K562 (cell line): ENCODE measurements at places on chromosomes 16 and 17. TPM values are rescaled to one million over a fixed set of nuclear protein-coding genes. Genes with fewer than 3 reads are reported as not detected.

The KRT40 gene
- not detected in 2 replicates for polyA plus RNA-seq

GRCh38 chr17:47778184-47778635 is 43.4 kb downstream of the OSBPL7 start:
- peaks cover 6% of the 10 kb centered on the region for H3K4me1 ChIP-seq
- H3K27me3 ChIP-seq = peaks cover 34% of the 10 kb centered on the region
- no peak overlapping the region for H3K27ac ChIP-seq

GRCh38 chr17:192666-193425 is 11.4 kb upstream of the DOC2B start:
- DNase-seq = no peak
- no peak overlapping the region for H3K4me3 ChIP-seq

GRCh38 chr17:81566461-81567126 is 14.4 kb upstream of the FAAP100 start:
- H3K36me3 ChIP-seq = peaks cover 98% of the 10 kb centered on the region
- no peak for DNase-seq
- H3K27me3 ChIP-seq = no peaks in the 10 kb centered on the region
- peaks cover 3% of the 10 kb centered on the region; the same call in 1 of the 2 replicates for H3K4me1 ChIP-seq
- H3K27ac ChIP-seq = no peak overlapping the region

DNA sequence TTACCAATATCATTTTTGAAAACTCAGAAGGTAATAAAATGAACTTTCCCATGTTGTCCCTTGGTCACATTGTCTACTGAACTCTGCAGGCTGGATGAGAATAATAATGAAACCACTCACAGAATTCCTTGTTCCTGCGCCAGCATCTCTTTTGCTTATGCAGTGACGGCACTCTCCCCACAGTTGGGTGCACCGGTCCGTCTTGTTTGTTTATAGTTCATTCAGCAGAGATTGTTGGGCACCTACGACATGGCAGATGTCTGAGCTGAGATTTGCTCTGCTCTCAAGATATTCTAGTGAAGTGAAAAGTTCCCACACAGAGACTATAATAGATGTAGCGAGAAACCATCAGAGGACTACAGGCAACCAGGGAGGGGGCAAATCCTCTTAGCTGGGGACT is 375.7 kb upstream of the CDH11 start:
- H3K27ac ChIP-seq = no peak overlapping the region
- H3K27me3 ChIP-seq = no peaks in the 10 kb centered on the region
- H3K4me3 ChIP-seq = no peak overlapping the region
- DNase-seq = no peak

DNA sequence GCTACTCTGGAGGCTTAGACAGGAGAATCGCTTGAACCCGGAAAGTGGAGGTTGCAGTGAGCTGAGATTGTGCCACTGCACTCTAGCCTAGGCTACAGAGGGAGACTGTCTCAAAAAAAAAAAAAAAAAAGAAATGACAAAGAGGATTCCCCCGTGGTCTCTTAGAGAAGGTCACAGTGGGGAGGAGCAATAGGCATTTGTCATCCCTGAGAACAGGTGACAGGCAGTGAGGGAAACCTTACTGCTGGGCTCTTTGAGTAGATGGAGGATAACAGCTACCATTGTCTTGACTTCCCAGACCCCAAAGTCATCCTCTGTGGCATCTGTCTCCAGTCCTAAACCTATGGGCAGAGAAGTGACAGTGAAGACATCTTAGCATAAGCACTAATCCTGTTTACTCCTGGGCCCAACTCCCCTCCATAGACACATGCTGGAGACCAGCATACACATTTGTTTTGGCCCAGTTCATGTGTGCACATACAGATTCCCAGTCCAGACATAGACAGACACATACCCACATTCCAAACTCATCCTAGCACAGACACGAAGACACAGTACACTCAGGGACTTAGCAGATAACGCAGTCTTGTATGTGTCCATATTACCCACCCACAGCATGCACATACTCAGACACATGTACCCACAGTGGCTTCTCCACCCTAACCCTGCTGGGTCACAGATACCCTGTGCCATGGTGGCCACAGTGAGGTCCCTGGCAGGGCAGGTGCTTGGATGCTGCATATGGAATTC is 2.7 kb downstream of the ESRP2 start:
- H3K4me1 ChIP-seq = no peaks in the 10 kb centered on the region
- no peak overlapping the region for H3K4me3 ChIP-seq
- DNase-seq = no peak
- H3K27me3 ChIP-seq = no peaks in the 10 kb centered on the region
- H3K36me3 ChIP-seq = peaks cover 36% of the 10 kb centered on the region; the same call in 2 of the 3 replicates
- H3K27ac ChIP-seq = no peak overlapping the region

The MT1G gene
- polyA plus RNA-seq = 2.8 TPM in 1 of 2 replicates, not detected in the other

The GRAPL gene
- not detected in 2 replicates for polyA plus RNA-seq

- H3K36me3 ChIP-seq = peaks cover 64% of the 10 kb centered on the region
- no peak overlapping the region for H3K27ac ChIP-seq
- no peaks in the 10 kb centered on the region for H3K27me3 ChIP-seq
These were observed 14.2 kb downstream of the POLR3K start for GRCh38 chr16:38941-39892.

GRCh38 chr17:80941743-80942422 is 49.8 kb upstream of the CHMP6 start:
- H3K4me3 ChIP-seq = no peak overlapping the region
- no peaks in the 10 kb centered on the region for H3K27me3 ChIP-seq
- H3K27ac ChIP-seq = no peak overlapping the region
- no peaks in the 10 kb centered on the region for H3K4me1 ChIP-seq
- H3K36me3 ChIP-seq = peaks cover 32% of the 10 kb centered on the region; the same call in 2 of the 3 replicates
